ENCODE measurements at places on chromosomes 16 and 17. TPM values are rescaled to one million over a fixed set of nuclear protein-coding genes. Genes with fewer than 3 reads are reported as not detected.
A peak's percentile ranks its signal among the peaks of the same experiment; 100 is the strongest.

TMEM88 gene
- total RNA-seq = 9.9 TPM

DNA sequence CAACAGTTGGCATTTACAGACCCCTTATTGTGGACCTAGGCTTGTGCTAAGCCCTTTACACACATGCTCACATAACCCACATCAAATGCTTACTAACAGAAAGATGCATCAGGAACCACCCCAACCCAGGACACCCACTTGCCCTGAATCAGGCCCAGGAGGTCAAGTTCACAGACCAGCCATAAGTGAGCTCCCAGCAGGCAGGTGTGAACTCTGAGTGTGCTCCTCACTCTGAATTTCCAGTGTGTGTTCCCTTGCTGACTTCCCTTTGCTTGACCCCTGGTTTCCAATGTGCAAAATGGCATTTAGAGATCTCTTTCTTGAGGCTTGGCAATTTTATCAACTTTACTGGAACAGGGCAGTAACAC is 87.0 kb downstream of the BMERB1 start:
- no peak for DNase-seq

- DNase-seq = no peak
Observed at GRCh38 chr17:70139449-70139993, 29.8 kb upstream of the KCNJ2 start.

DNA sequence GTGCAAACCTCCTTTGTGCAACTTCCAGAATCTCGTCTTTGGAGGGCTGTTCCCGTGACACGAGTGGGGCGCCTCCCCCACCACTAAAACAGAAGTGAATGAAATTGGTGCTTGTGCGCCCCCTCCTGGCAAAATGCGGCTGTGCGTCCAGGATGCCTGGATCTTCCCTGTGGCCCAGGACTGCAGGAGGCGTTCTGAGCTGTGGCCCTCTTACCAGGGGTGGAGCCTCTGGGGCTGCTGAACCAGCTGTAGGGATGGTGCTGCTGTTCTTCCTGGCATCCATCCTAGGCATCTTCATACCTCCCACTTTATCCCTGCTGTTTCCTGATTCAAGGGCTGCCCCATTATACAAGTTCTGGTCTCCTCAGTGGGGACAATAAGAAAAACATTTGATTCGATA is 18.5 kb upstream of the NAGLU start:
- peak; percentile 87 for DNase-seq

DNA sequence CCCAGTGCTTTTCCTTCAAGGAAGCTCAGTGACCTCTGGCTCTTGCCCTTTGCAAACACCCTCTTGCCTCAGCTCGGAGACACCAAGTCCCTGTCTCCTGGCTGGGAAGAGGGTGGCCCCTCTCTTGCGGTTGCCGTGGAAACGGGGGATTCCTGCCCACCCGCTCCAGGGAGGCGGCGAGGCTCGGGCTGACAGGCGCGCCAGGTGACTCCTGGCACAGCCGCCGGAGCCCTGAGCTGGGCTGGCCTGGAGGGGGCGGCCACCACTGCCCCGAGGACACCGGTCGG is 71.4 kb downstream of the ABR start:
- DNase-seq = no peak
